Retinal pigment epithelial cell (primary cell): ENCODE measurements at places on chromosomes 3 and 15.
A peak's percentile ranks its signal among the peaks of the same experiment; 100 is the strongest.

DNA sequence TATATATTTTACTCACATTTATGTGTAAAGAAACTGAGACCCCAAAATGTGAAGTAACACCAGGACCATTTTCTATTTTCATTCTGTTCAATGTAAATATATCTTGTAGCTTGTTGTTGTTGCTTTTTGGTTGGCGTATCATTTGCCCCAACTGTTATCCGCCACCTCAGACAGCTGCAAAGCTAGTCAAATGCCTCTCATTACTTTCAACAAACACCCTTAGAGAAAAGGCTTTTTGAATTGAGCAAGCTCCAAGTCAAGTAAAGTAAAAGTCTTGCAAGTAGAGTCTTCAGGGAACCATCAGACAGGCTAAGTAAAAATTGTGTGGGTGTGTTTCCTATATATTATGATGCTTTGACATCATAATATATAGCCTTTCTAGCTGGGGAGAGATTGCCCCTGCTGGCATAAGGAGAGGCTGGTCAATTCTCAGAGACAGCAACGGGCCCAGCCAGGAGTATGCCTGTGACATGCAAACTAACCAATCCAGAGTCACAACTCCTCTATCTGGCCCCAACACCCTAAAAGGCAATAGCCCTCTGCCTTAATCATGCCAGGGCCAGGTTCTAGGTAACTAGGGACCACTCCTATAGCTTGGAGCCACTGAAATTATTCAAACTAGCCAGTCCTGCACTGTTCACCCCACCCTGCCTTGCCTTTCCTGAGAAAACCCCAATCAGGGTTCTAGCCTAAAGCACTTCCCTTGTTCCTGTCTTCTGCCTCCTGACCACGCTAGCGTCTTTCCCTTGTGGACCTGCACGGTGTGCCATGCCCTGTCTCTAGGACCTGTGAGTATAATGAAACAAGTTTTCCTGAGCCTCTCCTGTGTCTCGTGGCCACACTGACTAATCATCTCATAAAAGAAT is 75.6 kb downstream of the RAD18 start:
- DNase-seq, result no peak

DNA sequence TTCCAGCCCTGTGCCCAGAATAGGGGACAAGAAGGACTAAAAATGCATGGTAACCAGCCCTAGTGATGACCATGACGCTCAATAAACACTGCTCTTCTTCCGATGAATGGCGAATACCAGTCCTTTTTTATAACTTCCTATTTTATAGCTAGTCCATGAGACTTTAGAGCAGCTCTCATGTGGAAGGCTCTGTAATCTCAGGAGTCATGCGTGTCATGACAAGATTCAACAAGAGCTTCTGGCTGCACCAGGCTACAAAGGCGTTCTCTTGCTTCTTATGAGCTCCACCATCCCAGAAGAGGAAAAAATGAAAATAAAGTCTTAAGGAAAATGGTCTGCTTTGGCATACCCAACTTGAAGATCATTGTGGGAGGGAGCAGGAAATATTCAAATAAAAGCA is 141.0 kb downstream of the TMCO5A start:
- DNase-seq, result no peak

GRCh38 chr3:156304406-156304805 is 184.0 kb downstream of the KCNAB1 start:
- DNase-seq, result peak; percentile 62

GRCh38 chr3:115321400-115321805 is 174.3 kb upstream of the ZBTB20 start:
- DNase-seq, result peak; percentile 81

GRCh38 chr3:122937745-122938144 is 89.8 kb downstream of the SEMA5B start:
- no peak for DNase-seq

DNA sequence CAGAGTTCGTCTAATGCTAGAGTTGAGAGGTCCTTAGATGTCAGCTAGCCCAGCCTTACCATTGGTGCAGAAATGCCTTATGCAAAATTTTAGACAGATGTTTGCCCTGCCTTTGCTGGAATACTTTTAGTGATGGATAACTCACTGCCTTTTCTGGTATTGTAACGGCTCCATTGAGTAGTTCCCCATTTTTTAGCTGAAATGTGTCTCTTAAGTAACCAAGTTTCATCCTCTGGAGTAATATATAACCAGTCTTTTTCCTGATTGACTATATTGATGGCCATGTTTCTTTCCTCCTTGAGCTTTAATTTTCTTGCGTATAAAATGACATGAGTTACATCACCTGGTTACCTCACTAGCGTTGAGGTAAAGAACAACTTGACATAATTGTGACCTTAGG is 45.0 kb downstream of the SNRK start:
- no peak for DNase-seq

DNA sequence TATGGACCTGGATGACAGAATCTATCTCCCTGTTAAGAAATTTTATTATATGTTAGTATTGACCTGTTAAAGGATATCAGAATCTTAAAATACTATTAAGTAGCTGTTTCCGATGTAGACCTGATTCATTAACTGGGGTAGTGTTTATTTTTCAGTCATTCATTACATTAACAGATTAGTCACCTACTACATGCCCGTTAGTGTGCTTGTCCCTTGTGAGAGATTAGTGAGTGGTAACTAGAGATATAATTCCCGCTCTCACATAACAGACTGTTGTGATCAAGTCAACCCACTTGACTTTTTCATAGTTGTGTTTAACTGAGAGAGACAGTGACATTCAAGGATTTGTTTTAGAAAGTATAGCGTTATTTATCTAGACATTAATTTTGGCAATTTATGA is 166.8 kb downstream of the TCF12 start:
- DNase-seq, result peak; percentile 12

DNA sequence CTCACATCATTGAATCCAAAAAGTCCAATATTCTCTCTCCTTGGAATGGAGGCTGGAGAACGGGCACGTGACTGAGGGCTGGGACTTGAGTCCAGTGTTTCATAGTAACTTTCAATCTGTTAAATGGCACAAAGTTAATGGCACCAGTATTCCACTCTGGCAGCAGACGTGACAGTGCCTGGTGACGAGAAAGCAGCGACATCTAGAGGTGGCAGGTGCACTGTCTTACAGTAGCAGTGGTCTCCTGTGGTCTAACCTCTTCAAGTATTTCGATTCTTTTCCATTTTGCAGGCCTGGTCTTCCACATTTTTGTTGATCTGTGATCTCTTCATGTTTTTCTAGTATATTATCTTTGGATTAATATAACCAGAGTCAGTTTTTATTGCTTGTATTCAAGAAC is 107.1 kb downstream of the OXSM start:
- DNase-seq, result no peak

- DNase-seq, result no peak
Measured at GRCh38 chr15:95432878-95433405, 897.6 kb upstream of the NR2F2 start.

DNA sequence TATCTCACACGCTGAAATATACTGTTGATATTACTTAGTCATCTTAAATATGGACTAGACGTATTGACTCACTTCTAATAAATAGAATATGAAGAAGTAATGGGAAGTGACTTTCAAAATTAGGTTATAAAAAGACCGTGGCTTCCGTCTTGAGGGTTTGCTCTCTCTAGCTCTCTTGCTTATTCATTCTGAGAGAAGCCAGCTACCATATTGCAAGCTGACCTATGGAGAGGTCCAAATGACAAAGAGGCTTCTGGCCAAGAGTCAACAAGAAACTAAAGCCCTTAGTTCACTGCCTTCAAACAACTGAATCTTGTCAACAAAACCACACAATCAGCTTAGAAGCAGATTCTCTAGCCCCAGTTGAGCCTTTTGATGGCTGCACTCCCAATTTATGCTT is 46.1 kb downstream of the SLC9C1 start:
- DNase-seq, result no peak

DNA sequence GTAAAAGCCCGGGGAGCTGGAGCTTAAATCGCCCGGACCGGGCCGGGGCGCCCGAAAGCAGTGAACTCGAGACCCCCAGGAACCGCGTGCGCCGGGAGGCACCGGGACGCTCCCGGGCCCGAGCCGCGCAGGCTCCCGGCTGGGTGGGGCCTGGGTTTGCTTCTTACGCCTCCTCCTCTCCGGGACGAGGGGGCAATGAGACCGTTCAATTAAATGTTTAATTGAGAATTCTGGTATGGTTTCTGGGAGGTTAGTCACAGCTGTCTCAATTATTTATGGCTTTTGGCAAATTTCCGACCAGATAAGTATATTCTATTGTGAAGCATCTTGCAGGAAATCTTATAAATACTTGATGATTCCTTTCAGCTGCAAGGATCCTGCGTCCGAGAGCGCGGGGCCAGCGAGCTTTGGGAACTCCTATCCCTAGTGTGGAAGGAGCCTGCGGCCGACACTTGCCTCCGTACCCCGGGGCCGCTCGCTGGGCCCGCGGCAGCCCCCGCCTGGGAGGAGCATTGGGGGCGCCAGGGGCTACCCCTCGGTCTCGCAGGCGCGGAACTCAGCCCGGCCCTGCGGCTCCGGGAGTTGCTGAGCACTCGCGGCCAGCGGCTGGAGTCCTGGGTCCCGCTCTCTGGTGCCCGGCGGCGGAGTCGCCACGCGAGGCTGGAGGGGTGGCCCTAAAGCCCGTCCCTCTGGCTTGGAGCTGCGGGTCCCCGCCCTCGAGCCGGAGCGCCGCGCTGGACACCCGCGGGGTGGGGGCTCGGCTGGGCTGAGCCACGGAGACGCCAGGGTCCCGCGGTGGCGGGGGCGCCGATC is 10.3 kb downstream of the ISL2 start:
- no peak for DNase-seq

DNA sequence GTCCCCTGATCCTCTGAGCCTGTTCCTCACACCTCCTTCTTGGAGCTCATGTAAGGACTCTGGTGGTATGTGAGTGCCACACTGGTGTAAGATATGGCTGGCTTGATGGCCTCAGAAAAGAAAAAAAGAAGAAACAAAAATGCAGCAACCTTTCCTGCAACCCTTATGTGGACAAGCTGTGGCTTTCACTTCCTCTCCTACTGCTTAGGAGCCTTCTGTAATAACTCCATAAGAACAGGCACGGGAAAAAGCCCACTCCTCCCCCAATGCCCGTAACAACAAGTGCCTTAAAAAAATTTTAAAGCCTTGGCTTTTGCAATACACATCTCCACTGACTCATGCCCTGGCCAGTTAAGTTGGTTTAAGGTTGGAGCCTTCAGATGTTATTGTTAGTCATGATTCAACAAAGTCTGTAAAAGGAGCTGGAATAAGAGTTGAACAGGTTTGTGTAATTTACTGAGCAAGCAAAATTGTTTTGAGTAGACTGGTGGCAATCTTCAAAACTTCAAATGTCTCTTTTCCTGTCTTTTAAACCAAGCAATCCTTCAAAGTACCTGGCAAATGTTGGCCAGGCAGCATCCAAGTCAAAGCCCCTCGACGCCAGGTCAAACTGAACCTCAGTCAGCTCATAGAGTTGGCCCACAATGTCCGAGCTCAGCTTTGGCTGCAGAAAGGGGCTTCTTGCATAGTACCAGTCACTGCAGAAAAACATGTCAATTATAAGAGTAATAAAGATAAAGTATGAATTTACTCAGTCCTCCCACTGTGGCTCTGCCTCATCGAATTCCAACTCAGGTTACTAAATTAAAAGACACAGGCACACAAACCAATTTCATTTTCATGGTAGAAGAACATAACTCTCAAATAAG is 22.9 kb downstream of the FYCO1 start:
- DNase-seq, result peak; percentile 71

DNA sequence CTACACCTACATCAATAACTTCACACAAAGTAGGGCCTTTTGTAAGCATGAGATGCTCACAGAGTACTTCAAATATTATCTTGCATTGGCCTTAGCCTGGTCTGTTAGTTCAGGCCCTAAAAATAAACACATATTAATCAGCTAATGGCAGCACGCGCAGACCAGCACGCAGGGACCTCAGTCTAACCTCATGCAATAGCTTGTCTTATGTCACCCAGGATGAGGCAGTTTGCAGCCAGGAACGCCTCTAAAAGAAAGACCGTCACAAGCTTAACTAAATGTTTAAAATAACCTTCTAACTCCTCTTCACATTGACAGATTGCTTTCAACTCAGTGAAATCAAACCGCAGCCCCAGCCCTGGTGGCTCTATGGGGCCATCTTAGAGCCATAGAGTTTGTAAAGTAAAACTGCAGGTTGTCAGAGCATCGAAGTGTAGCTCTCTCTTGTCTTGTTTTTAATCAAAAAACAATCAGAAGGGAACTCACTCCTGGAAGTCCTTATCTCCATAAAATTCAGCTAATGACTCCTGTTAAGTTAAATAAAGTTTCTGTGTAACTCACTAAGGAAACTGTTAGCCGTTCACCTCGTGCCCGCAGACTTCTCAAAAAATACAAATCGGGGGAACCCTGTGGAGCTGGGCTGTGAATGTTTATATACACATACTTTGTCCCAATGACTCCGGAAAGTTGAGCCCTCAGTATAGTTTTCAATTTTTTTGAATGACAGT is 212.6 kb downstream of the CDIN1 start:
- no peak for DNase-seq

DNA sequence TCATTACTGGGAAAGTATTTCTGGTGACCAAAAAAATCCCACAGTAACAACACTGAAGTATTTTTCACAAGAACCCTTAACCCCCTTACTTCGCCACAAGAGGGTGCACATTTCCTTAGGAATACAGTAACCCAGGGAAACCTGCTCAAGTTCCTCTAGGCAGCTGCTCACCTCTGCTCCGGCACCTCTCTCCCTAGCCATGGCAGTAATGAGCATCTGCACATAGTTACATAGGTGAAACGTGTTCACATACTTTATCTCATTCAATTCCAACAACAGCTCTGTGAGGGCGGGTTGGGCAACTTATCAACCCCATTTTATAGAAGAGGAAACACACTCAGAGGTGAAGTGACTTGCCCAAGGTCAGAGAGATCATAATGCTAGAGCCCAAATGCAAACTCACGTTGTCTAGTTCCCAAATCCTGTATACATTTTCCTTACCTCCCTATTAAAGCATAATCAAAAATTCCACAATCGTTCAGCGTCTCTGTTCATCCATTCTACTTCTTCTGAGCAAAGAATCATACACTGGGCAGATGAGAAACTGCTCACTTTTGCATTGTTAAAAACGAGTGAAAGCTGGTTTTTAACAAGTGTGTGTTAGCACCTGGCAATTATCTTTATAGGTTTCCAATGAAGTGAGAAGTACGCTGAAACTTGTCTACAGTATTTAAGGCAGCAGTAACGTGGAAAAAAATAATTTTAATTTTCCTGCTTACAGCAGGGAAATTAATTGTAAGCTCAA is 90.7 kb downstream of the IGF2BP2 start:
- DNase-seq, result peak; percentile 62

DNA sequence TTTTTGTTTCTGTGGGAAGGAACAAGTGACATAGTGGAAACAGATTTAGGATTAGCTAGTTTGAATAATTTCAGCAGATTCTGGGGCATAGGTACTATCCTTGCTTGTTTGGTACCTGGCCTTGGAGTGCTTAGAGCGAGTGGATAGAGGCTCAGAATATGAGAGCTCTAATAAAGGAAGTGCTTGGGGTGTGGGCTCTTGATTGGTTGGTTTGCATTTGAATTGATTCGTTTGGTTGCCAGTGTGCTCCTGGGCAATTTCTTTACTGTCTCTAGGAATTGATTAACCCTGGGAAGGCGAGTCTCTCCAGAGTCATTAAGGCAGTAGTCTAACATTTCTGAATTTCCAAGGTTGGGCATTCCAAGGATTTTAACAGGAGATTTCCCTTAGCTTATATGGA is 98.0 kb downstream of the DTWD1 start:
- no peak for DNase-seq
